ENCODE measurements at places on chromosomes 5 and 9.

DNA sequence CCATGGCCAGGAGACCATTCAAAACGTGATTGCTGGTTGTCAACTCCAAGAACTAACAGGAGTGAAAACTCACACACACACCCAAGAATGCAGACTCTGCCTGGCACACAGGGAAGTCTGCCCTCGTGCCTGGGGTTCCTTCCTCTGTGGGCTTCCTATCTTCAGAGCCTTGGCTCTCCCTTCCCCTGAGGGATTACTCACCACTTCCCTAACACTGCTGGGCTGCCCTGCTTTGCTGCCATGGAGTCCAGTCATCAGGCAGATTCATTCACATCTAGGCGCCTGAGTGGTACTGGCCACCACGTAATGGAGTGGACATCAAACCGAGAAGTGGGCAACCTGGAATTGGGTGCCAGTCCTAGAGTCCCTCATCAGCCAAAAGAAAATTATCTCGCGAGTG, 76.4 kb upstream of the PRSS3 start:
- ATAC-seq = peak; percentile 15

GRCh38 chr5:65062469-65063083, 293.8 kb downstream of the CWC27 start:
- peak; percentile 42 for ATAC-seq

DNA sequence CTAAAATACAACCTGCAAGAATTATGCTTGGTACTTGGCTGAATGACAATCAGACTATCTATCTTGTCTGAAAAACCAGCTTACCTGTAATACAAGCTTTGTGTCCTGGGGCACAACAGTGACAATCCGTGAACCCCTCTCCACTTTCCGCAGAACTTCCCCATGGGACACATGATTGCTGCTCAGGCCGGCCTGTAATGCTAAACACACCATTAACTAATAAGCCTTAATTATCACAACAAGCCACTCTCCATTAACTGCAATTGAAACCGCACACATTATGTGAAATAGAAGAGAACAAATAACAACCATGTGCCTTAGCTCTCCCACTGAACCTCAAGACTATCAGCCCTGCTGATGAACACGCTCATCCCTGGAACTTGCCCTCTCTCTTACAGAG, 33.7 kb downstream of the ELP1 start:
- ATAC-seq = no peak

GRCh38 chr5:35369965-35370790, 139.9 kb upstream of the PRLR start:
- ATAC-seq = no peak

- no peak for ATAC-seq
Observed at GRCh38 chr5:120255214-120255613, 208.9 kb upstream of the PRR16 start.

DNA sequence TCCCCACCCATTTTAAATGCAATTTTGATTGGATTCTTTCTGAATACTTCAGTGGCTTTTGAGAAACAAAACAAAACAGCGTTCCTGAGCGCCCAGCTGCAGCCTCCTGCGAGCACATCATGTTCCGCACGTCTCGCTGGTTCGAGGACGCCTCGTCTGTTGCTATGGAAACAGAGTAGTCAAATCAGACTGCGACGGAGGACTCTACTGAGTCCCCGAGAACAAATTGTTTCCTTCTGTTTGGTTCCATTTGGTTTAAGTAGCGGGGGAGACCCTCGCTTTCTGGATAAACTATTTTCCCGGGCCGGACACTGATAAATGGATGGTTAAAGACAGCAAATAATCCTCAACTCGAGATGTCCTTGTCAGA, 69.0 kb downstream of the SLC28A3 start:
- peak; percentile 66 for ATAC-seq

DNA sequence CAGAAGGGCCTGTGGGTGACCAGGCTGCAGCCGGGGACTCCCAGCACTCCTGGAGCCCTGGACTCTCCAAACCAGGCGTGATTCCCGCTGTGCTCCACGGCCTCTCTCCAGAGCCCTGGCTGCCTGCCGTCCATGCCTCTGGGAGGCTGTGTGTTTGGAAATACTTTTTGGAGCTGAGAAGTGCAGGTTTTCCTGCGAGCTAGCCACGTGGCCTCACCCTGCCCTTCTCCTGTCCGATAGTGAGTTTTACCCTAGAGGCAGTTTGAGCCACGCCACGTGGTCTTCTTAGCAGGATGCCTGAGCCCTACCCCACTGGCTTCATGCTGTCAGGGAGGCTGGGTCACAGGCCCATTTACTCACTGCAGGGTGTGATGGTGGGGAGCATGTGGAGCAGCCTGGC, 71.3 kb downstream of the COL5A1 start:
- ATAC-seq = no peak

DNA sequence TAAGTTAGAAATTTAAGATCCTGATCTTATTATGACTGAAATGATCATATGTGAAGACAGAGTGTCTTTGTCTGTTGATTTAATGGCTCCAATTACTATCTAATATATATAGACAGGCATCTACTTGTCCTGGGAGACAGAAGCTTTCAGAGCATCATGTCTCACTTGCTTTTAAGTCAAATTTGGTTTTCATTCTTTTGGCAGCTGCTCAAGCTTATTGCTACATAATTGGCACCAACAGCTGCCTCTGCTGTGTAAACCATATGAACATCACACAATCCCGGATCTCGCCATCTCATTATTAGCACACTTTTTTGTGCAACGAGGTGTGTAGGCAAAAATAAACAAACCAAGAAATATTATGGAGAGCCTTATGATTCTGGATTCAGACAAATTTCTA, 1717.9 kb downstream of the EFNA5 start:
- no peak for ATAC-seq

GRCh38 chr5:68711293-68712200, 382.3 kb upstream of the SLC30A5 start:
- ATAC-seq = no peak

DNA sequence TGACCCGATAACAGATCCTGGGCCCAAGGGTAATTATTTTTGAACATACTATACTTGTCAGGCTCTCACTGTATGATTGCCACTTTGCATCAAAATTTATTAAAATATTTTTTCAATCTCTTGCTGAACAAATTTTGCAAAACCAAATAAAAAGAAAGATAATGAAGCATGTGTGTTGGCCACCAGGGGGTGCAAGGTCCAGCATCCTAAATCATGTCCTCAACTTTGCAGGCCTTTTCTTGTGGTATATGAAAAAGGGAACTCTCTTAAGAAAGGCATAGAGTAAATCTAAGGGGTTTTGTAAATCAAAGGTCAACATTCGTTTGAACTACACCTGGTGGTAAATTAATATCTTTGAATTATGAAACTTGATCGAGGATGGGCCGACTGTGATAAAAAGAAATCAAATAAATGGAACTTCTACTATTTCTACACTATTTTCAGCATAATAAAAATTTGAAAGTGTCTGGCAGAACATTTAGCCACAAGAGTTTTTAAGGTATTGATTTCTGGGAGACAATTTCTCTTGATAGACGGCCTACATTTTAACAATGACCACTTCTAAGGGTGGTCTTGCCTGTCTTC, 676.5 kb downstream of the DMRTA1 start:
- peak; percentile 44 for ATAC-seq

GRCh38 chr5:9381464-9381863, 164.4 kb downstream of the SEMA5A start:
- no peak for ATAC-seq

GRCh38 chr5:141420855-141421488, at the start of gene PCDHGA11:
Gene PCDHGA11, plus strand, starts transcription at chr5:141421051. Its CDS starts 177 bp downstream, at chr5:141421228.
- no peak for ATAC-seq

GRCh38 chr9:131624636-131625507, 79.5 kb downstream of the PRRT1B start:
- ATAC-seq = no peak

GRCh38 chr5:132370971-132371602, 1.6 kb downstream of the SLC22A5 start:
- no peak for ATAC-seq

GRCh38 chr5:156682971-156683370, 167.1 kb upstream of the PPP1R2B start:
- no peak for ATAC-seq

DNA sequence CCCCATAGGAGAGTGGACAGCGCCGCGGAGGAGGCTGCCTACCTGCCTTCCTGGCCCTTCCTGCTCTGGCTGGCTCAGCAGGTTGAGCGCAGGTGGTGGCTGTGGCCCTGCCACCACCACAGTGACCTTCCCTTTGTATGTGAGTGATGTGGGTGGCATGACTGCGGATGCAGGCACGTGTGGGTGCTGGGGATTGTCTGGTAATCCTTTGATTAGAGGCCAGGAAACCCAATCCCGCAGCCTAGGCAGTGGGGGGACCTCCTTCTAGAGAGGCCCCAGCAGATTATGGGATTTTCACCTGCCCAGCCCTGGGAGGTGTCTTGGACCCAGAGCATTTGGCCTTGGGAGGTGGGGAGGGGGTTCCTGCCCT, 16.5 kb downstream of the RXRA start:
- no peak for ATAC-seq

GRCh38 chr5:26148569-26149107, 889.7 kb downstream of the CDH9 start:
- no peak for ATAC-seq

DNA sequence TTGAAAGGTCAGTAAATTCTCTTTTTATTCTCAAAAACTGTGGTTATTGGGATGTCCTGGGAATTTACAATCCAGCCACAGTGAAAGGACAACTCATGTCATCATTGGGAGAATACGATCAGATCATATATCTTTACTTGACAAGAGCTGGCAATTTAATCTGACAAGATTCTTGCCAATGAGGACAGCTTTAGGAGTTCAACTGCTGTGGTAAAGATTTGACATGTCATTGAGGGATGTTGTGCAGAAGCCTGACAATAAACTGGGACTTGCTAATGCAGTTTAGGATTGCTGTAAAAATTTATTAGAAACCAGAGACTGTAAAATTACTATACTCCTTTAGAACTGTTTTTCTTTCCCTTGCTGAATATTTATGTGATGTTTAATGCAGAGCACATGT, 1131.0 kb downstream of the MAT2B start:
- ATAC-seq = no peak

- ATAC-seq = no peak
Observed at GRCh38 chr9:136264441-136265405, 19.1 kb upstream of the QSOX2 start.

DNA sequence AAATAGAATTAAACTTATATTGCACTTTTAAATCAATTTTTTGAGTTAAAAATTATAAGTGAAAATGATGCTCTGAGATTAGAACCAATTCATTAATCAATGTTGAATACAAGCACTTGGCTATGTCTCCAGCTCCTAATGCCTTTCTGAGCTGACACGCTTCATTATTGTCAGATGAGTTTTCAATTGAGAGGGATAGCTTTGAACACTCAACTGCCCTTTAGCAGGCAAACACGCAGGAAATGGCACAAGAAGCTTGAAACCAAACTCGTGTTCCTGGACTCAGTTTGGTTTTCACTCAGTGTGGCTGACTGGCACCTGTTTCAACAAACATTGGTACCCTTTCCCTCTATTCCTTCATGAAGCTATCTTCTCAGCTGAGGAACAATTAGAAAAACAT, 109.8 kb downstream of the MCTP1 start:
- no peak for ATAC-seq

DNA sequence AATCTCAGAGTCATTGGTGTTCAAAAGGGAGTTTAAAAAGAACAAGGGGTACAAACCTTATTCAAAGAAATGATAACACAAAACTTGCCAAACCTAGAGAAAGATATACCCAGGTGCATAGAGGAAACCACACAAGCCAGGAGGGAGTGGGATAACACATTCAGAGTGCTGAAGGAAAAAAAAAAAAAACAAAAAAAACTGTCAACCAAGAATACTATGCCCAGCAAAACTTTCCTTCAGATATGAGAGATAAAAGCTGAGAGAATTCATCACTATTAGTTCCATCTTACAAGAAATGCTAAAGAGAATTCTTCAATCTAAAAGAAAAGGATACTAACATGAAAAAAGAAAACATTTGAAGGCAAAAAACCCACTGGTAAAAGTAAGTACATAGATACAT, 11.5 kb upstream of the TESK1 start:
- ATAC-seq = no peak

DNA sequence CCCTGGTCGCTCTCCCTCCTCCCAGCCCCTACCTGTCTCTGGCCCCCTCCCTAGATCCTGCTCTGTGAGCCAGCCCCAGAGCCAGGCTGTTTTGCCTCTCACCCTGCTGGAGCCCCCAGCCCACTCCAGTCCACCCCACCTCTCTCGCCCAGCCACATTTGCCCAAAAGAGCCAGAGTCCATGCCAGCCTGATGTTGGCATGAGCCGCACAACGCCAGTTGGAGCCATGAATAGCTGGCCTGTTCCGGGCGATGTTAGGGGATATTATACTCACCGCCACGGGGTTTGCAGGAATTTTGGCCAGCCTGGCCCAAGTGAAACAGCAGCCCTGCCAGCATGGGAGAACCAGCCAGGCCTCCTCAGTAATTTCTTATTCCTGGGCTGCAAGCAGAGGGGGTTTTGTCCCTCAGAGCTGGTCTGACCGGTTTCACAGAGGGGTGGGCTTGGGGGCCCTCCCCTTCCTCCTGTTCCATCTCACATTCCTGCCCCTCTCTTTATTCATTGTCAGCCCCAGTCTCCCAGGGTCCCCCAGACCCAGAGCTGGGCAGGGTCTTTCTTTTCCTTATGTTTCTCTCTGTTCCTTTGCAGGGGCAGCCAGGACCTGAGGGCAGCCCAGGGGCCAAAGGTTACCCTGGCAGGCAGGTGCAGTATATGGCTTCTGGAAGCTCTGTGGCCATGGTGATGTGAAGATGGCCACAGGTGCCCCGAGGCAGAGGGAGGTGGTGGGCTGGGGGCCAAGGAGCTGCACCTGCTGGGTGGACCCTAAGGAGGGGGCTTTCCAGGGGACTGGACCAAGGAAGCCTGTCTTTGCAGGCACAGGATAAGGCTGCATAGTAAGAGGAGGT, 50.1 kb downstream of the COL27A1 start:
- ATAC-seq = no peak

DNA sequence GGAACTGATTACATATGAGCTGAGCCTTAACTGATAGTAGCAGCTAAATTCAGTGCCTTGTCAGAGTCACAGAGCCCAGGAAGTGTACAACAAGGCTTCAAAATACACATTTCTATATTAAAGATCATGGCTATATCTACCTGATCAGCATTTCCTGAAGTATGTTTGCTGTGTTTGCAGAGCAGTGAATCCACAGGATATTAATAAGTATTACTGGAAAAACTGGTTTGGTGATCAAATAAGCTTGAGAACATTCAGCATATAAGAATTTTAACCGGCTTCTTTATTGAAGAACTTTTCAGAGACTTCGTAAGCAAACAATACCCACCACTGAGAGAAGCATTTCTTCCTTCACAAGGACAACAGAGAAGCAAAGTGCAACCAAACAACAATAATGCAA, 227.0 kb downstream of the ELAVL2 start:
- no peak for ATAC-seq

DNA sequence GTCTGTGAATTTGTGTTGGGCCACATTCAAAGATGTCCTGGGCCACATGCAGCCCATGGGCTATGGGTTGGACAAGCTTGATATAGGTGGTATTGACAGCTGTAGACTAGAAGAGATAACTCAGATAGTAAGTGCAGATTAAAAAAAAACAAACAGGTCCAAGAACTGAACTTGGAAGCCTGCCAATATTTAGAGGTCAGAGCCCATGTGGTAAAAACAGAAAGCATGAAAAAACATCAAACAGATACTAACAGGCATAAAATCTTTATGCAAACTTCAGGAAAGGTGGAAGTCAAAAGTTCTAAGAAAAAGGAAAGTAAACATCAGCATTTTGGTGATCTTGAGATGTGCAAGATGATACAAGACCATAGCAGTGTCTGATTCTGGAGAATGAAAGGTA, 155.1 kb upstream of the NR4A3 start:
- ATAC-seq = no peak

All from SK-N-SH treated with all-trans-retinoic acid at 6 μM for 48 hours (cell line).